ENCODE measurements at places on chromosomes 4 and X.
A peak's percentile ranks its signal among the peaks of the same experiment; 100 is the strongest.

DNA sequence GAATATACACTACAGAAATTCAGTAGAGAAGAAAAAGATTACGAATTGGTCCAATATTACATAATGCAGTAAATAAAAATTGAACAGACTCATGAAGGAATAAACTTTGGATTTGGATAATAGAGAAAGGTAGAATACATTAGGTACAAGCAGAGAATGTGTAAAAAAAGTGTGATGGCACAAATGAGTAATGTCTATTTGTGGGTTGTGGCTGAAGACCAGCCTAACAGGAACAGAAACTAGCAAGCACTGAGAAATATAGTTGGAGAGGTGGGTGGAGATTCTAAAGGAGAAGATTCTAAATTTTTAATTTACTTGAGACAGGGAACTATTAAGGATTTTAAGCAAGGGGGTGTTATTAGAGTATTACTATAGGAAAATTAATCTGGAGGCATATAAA, 15.2 kb upstream of the CLOCK start:
- DNase-seq: no peak

- DNase-seq: no peak
Measured at GRCh38 chrX:147958291-147958690, 22.8 kb upstream of the FMR1NB start.

DNA sequence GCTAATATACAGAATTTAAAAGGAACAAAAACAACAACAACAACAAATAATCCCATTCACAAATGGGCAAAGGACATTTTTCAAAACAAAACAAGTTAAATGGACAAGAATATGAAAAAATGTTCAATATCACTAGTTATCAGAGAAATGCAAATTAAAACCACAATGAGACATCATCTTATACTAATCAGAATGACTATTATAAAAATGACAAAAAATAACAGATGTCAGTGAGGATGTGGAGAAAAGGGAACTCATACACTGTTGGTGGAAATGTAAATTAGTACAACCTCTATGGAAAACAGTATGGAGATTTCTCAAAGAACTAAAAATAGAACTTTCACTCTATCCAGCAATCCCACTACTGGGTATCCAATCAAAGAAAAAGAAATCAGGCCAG, 92.6 kb downstream of the KIT start:
- DNase-seq: no peak

DNA sequence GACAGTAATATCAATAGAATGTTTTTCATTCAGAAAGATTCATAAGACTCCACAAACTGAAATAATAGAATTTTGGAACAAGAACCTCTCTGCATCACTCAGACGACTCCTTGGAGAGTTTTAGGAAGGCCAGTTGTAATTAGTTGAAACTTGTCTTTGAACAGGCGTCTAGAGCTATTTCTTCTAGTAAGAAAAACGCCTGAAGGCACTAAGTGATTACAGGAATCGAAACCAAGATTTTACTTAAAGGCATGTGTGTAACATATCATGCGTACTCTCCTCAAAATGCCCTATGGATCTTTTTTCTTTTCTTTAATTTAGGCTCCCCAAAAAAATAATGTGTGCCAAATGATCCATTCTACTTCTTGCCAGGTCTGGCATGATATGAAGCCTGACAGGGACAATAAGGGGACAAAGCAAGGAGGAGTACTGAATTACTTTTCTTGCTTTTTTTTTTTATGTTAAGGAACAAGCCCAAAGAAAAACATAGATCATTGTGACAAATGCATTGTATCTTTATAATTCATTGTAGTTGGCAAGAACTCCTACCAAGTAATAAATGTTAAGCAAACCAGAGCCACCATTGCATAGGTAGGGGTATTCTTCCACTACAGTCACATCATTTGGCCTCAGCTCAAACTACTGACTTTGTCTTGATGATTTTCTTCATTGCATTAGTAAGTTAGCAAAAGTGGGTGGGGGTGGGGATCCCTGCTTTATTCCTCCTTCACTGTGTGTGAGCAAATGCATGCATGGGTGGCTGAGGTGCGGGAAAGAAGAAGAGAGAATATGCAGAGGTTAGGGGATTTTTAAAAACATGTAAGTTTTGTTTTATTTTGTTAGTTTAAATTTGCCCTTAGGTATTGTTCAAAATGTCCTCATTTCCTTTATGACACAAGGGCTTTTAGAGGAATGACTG, 79.9 kb upstream of the ATOH1 start:
- DNase-seq: no peak

GRCh38 chr4:89324671-89325070, 17.1 kb upstream of the GPRIN3 start:
- DNase-seq: no peak

DNA sequence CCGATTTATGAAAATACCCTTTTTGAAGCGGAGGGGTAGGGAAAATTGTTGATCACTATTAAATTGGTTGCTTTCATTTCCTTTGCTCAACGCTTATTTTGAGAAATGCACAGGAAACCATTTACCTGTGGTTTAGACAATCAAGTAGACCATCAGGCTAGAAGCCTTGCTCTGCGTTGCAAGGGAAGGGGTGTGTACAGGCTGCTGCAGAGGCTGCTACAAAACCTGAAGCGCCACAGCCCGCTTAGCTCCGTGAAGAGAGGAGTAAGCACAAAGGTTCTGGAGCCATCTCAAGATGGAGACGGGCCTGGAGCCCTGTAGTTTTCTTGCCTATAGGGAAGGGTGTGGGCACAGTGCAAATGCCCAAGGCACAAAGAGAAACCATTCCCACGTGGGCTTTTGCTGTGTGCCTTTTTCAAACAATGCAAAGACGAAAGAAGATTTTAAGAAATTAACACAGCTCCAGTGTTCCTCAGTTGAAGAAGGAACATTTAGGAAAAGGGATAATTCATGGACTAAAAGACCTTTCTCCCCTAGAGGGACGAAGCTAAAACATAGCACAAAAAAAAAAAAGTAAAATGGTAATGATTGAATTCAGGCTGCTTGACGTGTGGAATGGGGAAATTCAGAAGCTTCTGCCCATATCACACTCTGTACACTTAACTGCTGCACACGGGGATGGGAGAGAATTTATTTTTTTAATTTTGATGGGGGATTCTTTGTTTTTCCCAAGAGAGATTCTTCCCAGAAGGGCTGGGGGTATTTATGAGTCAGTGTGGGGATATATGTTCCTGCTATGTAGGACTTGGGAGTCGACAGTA, 3.5 kb downstream of the TMSB4X start:
- DNase-seq: peak; percentile 72

DNA sequence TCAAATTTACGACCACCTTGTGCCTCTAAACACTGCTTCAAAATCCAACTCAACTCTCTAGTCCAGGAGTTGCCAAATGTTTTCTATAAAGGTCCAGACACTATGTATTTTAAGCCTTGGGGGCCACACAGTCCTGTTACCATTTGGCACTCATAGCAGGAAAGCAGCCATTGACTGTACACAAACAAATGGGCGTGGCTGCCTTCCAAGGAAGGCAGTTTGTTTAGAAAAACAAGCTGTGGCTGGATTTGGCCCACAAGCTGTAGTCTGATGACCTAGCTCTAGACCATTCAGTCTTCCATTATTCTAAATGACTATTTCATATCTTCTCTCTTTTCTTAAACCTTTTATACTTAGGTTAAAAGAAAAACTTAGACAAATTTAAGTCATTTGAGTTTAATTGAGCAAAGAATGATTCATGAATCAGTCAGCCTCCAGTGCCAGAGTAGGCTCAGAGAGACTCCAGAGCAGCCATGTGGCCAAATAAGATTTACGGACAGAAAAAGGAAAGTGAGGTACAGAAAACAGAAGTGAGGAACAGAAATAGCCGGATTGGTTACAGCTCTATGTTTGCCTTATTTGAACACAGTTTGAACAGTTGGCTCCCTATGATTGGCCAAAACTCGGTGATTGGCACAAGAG, 825.8 kb upstream of the LCORL start:
- DNase-seq: no peak

DNA sequence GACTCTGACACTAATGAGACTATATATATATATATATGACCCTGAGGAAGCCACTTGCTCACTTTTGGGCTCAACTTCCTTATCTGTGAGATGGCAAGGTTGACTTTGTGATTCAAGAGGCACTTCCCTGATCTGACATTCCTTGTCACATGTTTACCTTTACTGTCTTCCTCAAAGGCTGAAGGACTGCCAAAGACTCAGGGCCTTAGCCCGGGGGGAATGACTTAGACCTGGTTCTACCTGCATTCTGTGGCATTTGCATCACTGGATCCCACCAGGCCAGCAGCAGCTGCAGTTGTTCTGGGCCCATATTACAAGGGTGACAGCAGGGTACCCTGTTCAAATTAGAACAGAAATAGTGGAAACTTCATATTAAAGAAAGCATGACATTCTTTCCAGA, 3.1 kb upstream of the HS6ST2 start:
- no peak for DNase-seq

GRCh38 chrX:26557691-26558321, 341.8 kb downstream of the MAGEB5 start:
- no peak for DNase-seq

- DNase-seq: no peak
Measured at GRCh38 chr4:151415978-151416377, 7.0 kb downstream of the FHIP1A start.

DNA sequence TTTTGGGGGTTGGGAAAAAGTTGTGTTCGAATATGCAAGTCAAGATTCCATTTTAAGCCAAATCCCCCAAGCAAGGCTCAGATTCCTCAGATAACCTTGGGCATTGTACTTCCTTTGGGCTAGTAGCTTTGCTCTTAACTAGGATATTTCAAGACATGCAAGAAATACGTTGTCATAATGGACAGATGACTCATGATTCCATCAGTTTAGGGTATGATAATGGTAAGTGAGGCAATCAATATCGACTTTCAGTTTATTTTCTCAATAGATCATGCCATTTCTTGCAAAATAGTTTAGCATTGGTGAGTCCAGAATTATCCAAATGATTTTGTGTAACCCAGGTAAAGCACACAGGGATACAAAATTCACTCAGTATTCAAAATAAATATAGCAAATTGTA, 25.4 kb downstream of the CFAP299 start:
- no peak for DNase-seq

GRCh38 chr4:98261405-98262291, 464 bp downstream of the RAP1GDS1 start:
- peak; percentile 79 for DNase-seq

- no peak for DNase-seq
Measured at GRCh38 chr4:96676754-96677435, 837.0 kb downstream of the PDHA2 start.

Data from T-helper 22 cell (primary cell).